A172 (cell line): ENCODE measurements at places on chromosomes 1 and 21. TPM values are rescaled to one million over a fixed set of nuclear protein-coding genes. Genes with fewer than 3 reads are reported as not detected.
A peak's percentile ranks its signal among the peaks of the same experiment; 100 is the strongest.

Gene CD1C
- not detected in 2 replicates for total RNA-seq

Gene ZNF695
- total RNA-seq, result 11.4 and 17.3 TPM in 2 replicates

Gene ANKRD35
- total RNA-seq, result not detected in 2 replicates

Gene SLC9A1
- total RNA-seq, result 2.3 and 5.2 TPM in 2 replicates

Gene PTPN14
- total RNA-seq, result 42.8 and 46.0 TPM in 2 replicates

Gene KLF17
- total RNA-seq, result not detected in 2 replicates

Gene TRIM67
- total RNA-seq, result 0.02 and 0.05 TPM in 2 replicates

Gene FHAD1
- 4.6 and 6.0 TPM in 2 replicates for total RNA-seq

Gene TMEM54
- total RNA-seq, result 47.5 and 76.9 TPM in 2 replicates

Gene KRTAP7-1
- total RNA-seq, result not detected in 2 replicates

Gene IL23R
- not detected in 2 replicates for total RNA-seq

Gene PDE4DIP
- total RNA-seq, result 39.1 and 47.4 TPM in 2 replicates

DNA sequence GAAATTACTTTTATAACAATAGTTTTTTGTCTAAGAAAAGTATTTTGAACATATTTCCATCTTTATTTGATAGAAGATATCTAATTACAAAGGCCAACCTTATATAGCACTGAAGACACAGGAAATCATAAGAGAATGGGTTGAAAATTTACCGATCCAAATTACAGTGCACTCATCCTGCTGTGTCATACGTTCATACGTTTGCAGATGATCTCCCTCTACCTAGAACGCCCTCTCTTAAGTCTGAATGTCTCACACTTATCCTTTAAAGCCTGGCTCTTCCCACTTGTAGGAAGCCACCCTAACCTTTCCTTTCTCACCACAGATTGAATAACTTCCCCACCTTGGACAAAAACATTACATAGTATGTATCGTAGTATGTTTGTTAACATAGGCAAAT, 9.3 kb downstream of the ASH1L start:
- DNase-seq, result no peak

GRCh38 chr1:1954831-1955441, 35.9 kb upstream of the TMEM52 start:
- DNase-seq, result no peak

GRCh38 chr1:10457875-10458274, 8.0 kb downstream of the CORT start:
- DNase-seq, result no peak

GRCh38 chr1:187153047-187153446, 324.3 kb downstream of the PLA2G4A start:
- no peak for DNase-seq

DNA sequence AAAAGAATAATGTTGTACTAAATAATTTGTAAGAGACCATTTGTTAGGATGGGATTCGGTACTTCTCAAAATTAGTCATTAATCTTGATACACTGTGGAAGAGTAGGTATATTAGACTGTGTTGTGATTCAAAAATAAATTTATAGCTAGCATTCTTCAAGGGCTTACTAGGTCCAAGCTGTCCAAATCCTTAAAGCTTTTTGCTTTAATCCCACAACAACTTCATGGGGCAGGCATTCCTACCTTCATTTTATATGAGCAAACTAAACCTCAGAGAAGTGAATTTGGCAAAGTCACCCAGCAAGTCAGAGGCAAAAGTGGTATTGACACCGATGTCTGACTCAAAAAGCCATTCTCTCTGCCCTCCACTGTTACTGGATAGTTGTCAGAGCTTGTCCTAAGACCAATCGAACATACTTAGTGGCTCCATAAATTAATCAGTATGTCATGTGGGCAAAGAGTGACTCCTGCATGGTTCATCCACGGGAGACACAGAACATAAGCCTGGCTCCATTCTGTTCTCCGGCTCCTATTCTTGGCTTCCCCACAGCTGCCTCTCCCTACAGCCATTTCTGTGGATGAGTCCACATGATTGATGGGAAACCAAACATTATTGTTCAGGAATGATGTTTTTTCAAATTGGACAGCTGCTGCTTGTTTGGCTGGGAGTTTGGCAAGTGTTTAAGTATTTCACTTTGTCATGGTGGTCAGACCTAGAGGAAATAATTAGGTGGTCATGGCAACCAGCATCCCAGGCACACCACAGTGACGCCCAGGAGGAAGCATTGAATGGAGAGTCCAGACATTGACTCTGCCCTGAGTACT, 133.4 kb upstream of the FGGY start:
- DNase-seq, result peak; percentile 63

DNA sequence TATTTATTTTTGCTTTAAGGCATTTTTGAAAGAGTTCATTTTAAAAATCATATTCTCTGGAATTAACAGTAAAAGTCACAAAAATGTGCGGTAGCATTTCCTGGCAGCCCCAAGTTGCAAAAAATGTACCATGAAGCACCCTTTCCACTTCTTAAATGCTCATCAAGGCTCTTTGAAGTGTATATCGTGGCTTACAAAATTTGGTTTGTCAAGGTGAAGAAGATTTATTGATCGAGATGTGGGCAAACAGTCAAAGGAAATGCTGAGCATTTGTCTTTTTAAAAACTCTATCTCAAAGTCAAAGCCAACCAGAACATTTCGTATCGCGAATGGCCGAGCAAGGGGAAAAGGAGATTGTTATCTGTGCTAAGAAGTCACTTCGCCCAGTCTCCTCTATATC, 277.5 kb upstream of the KAZN start:
- DNase-seq, result no peak

GRCh38 chr21:39149882-39150281, 33.4 kb downstream of the PSMG1 start:
- no peak for DNase-seq

DNA sequence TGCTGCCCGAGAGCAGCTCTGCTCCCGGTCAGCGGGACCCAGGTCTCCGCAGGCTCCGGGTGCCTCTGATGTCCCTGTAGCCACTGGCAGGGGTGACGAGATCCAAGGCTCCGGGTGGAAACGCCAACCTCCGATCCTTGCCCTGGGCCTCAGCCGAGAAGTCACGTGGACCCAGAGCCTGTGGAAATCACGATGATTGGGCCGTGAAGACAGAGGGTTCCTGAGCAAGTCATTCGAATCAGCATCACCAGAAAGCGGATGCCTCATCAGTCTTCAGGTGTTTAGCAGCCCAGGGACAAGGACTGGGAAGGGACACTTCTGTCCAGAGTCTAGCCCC, 12.5 kb downstream of the LRRC3 start:
- DNase-seq, result no peak

GRCh38 chr1:231679109-231679508, 52.5 kb downstream of the DISC1 start:
- peak; percentile 31 for DNase-seq

DNA sequence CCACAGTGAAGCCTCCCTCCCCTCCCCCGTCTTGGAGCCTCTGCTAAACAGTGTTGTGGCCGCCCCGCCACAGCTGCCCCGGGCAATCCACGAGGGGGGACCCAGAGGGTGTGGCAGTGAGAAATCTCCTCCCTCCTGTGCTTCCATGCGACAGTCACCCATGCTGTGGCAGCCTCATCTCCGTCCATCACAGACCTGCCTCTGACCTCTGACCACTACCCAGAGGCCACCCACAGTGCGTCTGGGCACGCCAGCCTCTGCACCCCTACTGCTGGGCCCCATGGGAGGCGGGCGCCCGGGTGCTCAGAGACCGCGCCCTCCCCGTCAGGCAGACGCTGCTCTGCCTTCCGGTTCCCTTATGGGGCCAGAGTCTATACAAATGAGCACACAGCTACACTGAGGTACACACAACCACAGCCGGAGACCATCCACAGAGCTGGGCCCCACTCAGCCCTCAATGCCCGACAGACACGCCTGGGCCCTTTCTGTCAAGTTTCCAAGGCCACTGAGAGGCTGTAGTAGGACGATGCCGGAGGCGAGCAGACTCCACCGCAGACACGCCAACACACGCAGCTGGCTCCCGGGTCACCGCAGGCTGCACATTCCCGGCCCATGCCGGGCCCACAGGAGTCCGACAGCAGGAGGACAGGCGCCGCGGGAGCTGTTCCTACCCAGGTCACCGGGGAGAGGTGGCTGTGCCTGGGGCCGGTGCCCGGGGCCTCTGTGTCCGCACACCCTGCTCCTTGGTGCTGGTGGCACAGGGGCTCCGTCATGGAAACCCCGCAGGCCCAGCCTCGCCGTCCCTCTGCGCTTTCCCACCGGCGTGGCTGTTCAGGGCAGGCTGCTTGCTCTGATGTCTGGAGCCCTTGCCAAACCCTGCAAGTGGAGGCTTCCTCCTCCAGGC, 23.9 kb upstream of the TMEM52 start:
- DNase-seq, result no peak

GRCh38 chr1:178543290-178543607, 30.3 kb downstream of the TEX35 start:
- DNase-seq, result no peak

DNA sequence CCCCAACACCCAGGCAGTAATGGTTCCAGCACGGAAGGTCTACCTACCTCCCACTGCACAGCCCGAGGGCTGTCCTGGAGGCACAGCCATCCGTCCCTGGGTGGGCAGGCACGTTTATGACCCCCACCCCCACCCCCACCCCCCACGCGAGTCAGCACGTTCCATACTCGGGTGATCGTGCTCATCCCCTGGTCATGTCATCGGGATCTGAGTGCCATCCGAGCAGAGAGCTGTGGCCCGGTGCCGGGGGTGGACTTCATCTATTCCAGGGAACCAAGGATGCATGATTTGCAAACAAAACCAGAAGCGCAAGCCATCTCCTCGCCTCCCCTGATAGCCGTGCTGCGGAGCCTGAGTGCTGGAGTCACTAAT, 1.1 kb downstream of the TSPEAR start:
- no peak for DNase-seq

GRCh38 chr1:15714406-15715136, 21.5 kb upstream of the SLC25A34 start:
- no peak for DNase-seq

- DNase-seq, result peak; percentile 98
Measured at GRCh38 chr1:43206600-43207228, 34.6 kb downstream of the CFAP57 start.

GRCh38 chr1:224781800-224782199, 147.7 kb upstream of the DNAH14 start:
- DNase-seq, result no peak

- no peak for DNase-seq
Measured at GRCh38 chr1:2971609-2972008, 49.7 kb upstream of the ACTRT2 start.

- peak; percentile 81 for DNase-seq
Measured at GRCh38 chr1:236089046-236089773, 24.3 kb upstream of the NID1 start.

DNA sequence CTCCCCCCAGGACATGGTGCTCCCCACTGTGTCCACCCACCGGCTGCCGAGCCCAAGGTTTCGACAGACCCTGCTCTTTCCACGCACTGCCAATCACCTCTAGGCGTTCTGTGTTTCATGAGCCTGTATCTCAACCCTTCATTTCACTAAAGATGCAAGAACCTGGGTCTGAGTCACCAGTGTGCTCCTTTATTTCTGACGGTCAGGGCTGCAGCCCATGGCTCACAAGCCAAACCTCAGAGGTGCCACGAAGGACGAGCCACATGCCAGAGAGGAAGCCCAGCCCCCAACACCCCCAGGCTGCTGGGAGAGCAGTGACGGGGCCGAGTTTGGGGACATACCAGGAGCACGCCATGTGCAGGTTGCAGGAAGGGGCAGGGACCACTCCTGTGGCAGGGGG, 79.2 kb upstream of the ARHGEF16 start:
- DNase-seq, result peak; percentile 5

GRCh38 chr1:201353186-201353940, 24.1 kb downstream of the TNNT2 start:
- no peak for DNase-seq

GRCh38 chr1:210730023-210730422, 401.3 kb downstream of the HHAT start:
- no peak for DNase-seq

DNA sequence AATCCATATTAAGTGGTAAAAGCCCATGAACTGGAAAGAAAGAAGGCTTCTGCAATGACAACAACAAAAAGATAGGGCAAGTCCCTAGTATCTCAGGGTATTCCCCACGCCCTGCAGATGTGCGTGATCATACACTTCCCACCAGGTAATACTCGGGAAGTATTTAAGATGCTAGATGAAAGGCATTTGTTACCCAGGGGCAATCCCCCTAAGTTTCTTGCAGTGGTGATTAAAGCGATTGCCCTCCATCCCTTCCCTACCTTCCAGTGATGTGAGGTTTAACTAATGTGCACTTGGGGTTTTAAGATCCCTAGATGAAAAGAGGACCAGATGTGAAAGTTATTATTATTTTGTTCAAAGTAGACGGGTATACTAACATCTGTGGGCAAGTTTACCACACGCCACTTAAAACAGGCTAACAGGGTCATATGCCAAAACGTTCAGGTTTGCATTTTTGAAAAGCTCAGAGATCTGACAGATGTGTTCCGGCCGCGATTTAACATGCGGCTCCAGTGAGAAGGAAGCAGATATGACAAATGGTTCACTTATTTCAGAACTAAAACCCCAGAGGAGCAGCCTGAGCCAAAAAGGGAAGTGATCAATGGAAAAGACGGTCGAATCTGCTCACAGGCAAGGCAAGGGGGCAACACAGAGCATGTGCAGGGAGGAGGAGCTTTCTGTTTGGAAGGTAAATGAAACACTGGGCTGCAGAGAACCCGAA, 17.4 kb downstream of the TIAM1 start:
- no peak for DNase-seq
